ENCODE measurements at places on chromosomes 5 and 9. TPM values are rescaled to one million over a fixed set of nuclear protein-coding genes. Genes with fewer than 3 reads are reported as not detected.
A peak's percentile ranks its signal among the peaks of the same experiment; 100 is the strongest.

GRCh38 chr5:139740138-139740991, 55.2 kb upstream of the PSD2 start:
- no peak for DNase-seq

GRCh38 chr9:132878695-132879456, at the start of gene SPACA9:
Gene SPACA9, plus strand, starts transcription at chr9:132878898. Its CDS starts 5,050 bp downstream, at chr9:132883948.
- peak; percentile 81 for DNase-seq

DNA sequence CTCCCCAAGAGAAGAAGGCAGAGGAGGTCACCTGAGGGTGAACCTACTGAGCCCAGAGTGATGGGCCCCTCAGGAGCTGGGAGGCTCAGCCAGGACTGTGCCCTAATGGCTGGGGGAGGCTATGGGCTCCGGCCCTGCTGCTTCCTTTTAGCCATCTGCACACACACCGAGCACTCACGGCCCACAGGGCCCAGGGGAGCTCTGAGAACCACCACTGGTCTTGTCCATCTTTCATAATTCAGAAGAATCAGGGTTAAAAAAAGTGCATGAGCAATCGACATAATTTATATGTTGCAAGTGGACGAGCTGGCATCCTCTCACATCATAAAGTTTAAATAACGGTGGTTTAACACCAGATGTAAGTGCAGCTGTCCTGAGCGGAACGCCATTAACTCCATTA, 162.1 kb downstream of the FSTL4 start:
- no peak for DNase-seq

KIF20A gene
- total RNA-seq: 6.0 TPM

ELOVL7 gene
- total RNA-seq: 1.9 TPM

HCN1 gene
- 4.3 TPM for total RNA-seq

STPG3 gene
- total RNA-seq: 1.9 TPM

Data from umbilical cord (tissue), 2 donors.